ENCODE measurements at places on chromosomes 3 and 15.

DNA sequence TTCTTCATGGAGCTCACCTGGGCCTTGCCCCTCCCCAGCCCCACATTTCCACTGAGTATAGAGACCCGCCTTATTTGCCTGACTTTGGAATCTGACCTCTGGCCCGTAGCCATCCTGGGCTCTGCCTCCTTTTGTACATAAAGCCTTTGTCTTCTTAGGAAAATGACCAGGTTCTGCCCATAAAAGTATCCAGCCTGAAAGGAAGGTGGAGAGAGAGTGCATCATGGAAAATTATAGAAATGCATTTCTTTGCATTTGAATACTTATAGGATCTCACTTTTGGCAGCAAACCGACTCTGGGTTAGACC lies 3.6 kb upstream of the SH2D7 start:
- no peak for DNase-seq

- no peak for DNase-seq
These were observed 146.1 kb upstream of the IQSEC1 start for GRCh38 chr3:13219077-13219901.

DNA sequence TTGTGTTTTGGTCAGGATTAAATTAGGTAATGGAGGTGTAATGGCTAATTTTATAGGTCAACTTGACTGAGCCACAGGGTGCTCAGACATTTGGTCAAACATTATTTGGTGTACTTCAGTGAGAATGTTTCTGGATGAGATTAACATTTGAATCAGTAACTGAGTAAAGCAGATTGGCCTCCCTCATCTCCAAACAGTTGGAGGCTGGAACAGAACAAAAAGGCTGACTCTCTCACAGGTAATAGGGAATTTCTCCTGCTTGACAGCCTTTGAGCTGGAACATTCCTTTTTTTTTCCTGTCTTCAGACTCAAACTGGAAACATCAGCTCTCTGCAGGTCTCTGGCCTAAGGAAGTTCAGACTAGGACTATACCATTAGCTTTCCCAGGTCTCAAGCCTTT lies 280.7 kb downstream of the ZBTB20 start:
- no peak for DNase-seq

- no peak for DNase-seq
These were observed 31.7 kb downstream of the NR2F2 start for GRCh38 chr15:96362011-96362754.

DNA sequence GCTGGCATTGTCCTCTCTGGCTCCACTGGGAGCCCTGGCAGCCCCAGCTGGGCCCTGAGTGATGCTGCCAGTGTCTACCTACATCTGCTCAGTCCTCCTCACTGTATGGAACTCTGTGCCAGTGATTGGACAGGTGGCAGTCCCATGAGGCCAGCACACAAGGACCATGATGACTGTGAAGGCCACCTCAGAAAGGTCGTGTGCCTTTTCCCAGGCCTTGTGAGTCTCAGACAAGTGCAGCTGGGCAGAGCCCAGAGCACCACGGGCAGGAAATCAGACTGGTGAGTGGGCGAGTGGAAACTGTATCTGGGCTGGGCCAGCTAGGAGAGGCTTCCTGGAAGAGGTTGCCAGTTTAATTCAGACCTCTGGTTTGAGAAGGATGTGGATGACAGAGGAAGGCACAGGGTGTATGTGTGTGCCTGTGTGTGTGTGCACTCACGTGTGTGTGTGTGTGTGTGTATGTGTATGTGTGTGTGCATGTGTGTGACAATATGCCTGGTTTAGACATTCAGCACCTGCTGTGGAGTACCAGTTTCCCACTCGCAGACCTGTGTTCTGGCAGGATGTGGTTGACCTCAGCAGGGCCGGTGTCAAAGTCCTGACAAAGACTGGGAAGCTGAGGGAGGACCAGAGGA lies 7.0 kb downstream of the MAPKAPK3 start:
- no peak for DNase-seq

GRCh38 chr3:152591515-152591914 lies 243.4 kb upstream of the P2RY1 start:
- DNase-seq: no peak

DNA sequence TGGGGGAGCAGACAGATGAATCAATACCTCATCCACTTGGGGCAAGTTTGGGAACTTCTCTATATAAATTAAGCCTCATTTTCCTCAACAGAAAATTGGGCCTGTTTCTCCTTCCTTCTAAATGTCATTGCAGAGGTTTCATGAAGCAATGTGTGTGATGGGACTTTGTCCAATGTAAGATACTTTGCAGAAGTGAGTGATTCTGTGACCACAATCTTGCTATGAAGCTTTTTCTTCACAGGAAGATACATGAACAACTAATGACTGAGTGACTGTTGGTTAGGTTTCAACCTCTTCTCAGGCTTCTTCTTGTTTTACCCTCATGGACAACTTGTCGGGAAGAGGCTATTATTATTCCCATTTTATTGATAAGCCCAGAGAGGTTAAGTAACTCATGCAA lies 11.0 kb downstream of the TMEM45A start:
- DNase-seq: no peak

DNA sequence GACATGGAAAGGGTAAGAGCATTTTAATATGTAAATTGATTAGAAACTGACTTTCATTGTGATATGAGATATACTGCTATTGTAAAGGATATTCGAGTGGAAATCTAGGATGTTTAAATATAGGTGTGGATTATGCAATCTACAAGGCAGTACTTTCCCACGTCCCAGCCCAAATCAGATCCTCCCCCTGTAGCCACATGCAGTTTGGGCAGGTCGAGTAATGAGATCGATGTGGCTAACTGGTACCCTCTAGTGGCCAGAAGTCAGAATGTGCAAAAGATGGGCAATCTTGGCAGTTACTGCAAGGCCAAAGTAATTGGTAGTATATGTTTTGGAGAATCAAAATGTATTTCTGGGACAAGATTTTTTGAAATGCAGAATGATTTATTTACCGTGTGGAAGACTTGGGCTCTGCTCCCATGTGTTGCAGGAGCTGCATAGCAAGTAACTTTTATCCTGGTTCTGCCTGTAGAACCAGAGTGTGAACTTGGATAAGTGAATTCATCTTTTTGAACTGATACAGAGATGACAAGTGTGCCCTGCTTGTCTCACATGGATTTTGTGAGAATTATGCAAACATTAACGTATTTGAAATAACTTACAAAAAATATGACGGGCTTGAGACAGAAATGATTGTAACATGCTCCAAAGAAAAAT lies 94.5 kb upstream of the ADAMTSL3 start:
- DNase-seq: no peak

DNA sequence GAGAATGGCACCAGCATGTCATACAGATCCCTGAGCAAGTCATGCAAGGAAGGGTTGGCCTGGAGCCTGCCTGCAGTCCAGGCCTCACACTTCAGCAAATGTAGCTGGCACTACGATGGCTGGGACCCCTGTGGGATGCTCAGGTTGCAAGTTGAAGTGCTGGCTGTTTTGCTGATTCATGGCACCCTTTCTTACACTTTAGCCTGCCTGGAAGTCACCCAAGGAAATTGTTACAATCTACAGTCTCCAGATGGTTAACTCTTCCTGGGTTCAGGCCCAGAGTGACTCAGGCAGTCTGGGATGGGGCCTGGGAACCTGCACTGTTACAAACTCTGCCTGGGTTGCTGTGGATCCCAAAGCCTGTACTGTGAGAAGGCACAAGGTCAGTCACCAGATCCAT lies 91.0 kb upstream of the SLC6A11 start:
- no peak for DNase-seq

DNA sequence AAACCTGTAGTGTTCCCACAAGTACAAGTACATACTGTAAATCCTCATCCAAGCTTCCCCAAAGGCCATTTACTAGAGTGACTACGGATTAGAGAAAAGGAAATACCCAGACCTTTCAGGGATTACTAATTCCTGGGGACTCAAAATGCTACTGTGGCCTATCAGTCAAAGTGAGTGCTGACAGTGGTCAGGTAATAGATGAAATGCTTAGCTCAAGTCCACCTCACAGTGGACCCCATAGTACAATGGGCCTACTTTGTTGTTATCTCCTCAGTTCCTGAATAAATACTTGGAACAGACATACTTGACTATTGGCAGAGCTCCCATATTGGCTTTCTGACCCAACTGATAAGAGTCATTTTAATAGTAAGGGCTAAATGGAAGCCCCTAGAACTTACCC lies 61.6 kb downstream of the MAP4 start:
- DNase-seq: no peak

DNA sequence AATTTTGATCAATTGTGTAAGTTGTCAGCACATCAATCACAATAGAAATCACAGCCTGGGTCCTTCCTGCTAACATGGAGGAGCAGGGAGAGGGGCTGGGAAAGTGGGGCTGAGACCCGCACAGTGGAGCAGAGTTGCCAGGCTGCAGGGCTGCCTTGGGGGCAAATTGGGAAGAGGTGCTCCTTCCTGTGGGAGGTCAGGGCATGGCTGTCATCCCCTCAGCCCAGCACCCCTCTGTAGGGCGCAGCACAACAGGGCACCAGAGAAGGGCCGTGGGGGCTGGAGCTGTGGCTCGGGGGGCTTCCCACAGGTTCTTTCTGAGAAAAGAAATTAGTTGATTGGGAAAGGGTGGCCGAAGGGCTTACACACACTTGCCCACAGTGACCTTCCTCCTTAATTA lies 126.3 kb downstream of the NSMCE3 start:
- DNase-seq: no peak

- DNase-seq: no peak
These were observed 72.0 kb upstream of the CDAN1 start for GRCh38 chr15:42808913-42809312.

Data from NCI-H510A (cell line).